NCI-H1436 treated with DMSO at 0.1 percent for 48 hours (cell line): ENCODE measurements at places on chromosomes 2 and 18.

- DNase-seq: no peak
Observed at GRCh38 chr2:73301636-73302035, 8.3 kb upstream of the EGR4 start.

DNA sequence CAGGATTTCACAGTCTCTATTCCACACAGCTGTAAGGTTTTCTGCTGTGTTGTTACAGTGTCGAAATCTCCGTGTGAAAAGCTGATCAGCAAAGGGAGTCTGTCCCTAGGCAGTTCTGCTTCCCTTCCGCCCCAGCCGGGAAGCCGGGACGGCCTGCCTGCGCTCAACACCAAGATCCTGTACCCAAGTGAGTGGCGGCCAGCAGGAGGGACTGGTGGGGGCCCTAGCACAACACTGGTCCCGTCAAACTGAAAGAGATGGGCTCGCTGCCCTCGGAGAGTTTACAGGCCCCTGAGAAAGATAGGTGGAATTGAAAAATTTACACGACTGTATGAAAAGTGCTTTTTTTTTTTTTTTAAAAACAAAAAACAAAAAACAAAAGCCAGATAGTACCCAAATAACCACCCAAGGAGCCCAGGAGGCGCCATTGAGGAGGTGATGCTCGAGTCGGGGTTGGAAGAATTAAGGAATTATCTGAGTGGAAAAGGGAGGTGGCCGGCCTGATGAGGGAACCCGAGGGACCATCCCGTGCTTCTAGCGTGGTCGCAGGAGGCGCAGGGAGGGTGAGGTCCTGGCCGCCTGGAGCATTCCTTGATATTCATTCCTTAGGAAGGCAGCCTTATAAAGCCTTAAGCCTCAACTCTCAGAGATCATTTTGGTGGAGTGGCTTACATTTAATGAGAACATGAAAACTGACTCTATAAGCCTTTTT lies 96.7 kb downstream of the DGKD start:
- DNase-seq: no peak

- DNase-seq: no peak
Observed at GRCh38 chr18:48020337-48021250, 90.1 kb upstream of the SMAD2 start.

DNA sequence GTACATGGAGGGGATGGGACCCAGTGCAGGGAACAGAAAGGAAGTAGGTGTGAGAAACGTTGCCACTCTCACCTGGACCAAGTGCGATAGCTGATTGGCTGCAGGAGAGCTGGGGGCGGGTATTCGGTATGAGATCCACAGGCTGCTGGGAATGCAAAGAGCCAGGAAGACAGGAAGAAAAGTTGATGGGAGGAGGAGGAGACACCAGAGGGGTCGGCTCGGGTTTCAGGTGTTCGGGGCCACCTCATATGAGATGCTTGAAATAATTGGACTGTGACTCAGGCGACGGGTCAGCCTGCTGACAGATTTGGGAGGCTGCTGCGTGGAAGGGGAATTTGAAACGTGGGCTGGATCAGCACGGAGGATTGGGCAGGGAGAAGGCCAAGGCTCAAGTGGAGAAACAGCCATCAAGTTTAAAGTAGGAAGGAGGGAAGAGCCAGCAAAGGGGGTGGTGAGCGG lies 65.1 kb downstream of the MRPS9 start:
- no peak for DNase-seq

DNA sequence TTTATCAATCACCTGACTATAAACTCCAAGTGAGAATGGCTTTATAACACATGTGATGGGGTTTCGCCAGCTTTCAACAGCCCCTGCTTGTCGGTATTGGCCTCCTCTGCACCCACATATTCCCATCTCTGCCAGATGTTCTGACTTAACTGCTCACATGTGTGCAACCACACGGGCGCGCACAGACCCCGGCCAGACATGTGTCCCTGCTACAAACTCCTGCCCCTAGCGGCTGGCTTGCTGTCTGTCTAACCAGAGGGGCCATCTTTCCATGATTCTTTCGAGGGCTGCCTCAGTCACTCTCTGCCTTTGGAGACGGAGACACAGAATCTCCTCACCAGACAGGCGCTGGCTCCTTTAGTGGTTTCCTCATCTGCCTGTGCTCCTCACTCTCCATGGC lies 15.3 kb downstream of the STON1 start:
- no peak for DNase-seq

- no peak for DNase-seq
Observed at GRCh38 chr2:31075941-31076590, 62.2 kb downstream of the GALNT14 start.
